H7 (cell line): ENCODE measurements at places on chromosomes 6 and 20. TPM values are rescaled to one million over a fixed set of nuclear protein-coding genes. Genes with fewer than 3 reads are reported as not detected.

DNA sequence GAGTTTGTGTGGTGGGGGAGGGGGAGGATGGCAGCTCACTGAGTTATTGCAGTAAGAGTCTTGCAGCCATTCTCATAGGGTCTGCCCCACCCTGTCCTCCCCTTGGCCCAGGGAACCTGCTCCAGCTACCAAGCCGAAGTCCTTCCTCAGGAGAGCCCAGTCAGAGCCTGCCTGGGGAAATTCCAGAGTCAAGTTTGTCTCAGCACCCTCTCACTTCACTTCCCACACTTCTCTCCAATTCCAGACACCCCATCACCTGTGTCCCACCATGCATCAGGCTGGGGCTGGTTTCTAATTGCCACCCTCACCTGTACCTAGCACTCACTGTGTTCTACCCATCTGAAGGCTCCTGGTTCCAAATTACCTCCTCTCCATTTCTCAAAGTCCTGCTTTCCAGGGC is 10.3 kb upstream of the SLC22A16 start:
- no peak for DNase-seq

Gene MEP1A
- total RNA-seq, result not detected in 2 replicates

DNA sequence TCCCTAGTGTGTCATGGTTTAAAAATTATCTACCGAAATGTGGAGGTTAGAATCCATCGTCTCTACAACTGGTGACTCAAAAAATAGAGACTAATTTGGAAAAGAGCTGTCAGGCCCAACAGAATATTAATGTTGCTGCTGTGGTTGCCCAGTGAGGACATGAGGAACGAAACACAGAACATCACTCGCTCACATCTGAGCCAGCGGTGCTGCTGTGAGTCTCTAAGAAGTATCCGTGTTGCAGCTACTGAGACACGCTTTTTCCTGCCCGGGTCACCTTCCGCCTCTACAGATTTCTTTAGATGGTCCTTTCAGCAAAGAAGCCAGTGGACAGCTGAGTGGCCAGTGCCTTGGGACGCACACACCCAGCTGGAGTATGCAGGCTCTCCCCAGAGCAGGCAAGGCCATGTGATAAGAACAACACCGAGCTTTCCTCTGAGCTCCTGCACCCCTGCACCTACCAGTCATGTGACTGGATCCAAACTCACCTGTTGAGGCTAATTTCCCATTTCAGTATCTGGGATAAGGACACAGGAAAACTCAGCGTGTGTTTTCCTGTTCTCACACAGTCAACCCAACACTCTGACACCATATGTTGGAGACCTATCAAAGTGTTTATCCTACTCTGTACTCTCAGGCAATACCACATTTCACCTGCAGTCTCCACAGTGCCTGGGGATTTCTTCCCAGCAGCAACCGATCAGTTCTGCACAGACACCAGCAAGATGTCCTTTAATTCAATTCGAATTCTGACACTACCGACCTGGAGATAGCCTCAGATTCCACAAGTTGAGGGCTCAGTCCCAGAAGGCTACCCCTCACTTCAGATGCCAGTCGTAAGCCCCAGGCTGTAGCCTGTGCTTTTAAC is 119.0 kb upstream of the RPS6KA2 start:
- peak; percentile 62 for DNase-seq

Gene ATP9A
- total RNA-seq, result 1.6 and 2.1 TPM in 2 replicates

DNA sequence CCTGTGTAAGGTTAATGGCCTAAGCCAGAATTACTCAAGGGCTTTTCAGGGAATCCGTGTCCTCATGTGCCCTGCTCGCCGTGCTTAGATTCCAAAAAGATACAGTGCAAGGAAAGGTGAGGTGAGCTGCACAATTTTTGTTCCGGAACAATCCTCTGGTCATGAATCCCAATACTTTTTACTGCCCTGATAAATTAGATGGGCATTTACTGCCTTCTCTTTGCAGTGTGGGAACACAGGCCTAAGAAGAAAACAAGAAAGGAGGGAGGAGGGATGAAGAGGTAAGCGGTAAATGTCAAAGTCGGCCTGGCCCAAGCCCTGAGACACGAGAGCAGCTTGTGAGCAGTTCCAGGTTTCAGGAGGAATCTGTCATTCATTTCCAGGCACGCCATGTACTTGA is 390.9 kb upstream of the SULF2 start:
- DNase-seq, result no peak

DNA sequence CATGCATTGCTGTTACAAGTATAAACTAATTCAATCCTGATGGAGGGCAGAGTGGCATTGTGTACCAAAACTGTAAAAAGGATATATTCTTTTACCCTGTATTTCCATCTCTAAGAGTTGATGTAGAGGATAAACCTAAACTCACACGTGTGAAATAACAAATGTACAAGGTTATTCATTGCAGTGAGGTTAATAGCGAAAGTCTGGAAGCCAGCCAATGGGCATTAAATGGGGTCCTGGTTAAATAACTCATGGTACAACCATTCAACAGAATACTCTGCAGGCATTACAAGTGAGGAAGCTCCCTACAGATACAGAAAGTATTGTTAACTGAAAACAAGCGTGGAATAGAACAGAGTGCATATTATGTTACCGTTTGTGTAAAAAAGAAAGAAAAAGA is 56.9 kb downstream of the BCAS1 start:
- no peak for DNase-seq

DNA sequence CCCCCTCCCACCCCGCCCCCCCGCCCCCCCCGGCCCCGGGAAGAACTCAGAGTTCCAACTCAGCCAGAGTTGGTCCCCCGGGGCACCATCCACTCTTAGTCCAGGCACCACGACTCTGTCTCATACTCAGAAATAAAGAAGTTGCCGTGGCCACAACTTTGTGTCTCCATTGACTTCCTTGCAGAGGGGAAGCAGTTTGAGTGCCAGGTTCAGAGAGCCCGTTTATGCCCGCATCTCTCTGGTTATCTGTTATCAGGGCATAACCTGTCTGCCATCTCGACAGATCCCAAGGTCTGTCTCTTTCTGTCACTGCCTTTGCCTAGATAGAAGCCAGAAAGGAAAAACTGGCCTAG is 605 bp downstream of the CDC5L start:
- no peak for DNase-seq

Gene CCR6
- total RNA-seq, result not detected in 2 replicates

DNA sequence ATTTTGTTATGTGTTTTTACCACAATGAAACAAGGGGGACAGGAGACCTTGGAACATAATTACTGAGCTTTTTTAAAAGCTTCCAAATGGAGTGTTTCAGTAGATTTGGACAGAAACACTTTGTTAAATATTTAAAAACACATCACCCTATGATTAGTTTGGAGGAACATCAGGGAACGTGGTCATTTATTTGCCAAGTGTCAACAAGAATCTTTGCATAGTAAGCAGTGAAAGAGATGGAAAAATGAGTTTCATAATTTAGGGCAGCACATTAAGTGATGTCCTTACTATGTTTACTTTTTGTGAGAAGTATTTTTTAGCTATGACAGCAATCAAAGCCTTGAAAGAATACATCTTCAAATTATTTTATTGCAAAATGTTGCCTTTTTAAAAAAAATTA is 82.6 kb downstream of the PROKR2 start:
- DNase-seq, result no peak

Gene PRR18
- 0.07 and 0.11 TPM in 2 replicates for total RNA-seq

- no peak for DNase-seq
Observed at GRCh38 chr6:38272222-38272621, 367.5 kb downstream of the BTBD9 start.

Gene MMP24OS
- 7.4 and 16.7 TPM in 2 replicates for total RNA-seq

Gene BMP2
- 5.9 and 13.0 TPM in 2 replicates for total RNA-seq

- peak; percentile 3 for DNase-seq
Observed at GRCh38 chr6:95819939-95820338, 195.8 kb upstream of the FUT9 start.

- DNase-seq, result no peak
Observed at GRCh38 chr6:84854811-84855400, 90.5 kb upstream of the TBX18 start.

DNA sequence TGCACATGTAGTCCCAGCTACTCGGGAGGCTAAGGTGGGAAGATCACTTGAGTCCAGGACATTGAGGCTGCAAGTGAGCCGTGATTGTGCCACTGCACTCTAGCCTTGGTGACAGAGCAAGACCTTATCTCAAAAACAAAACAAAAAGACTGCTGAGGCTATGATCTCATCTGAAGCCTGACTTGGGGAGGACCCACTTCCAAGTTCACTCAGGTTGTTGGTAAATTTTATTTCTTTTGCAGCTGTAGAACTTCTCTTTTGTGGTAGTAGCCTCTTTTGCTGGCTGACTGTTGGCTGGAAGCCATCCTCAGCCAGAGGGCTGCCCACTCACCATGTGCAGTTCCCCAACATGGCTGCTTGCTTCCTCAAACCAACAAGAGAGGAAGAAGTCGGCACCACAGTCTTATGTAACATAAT is 36.8 kb upstream of the ME1 start:
- no peak for DNase-seq

- DNase-seq, result no peak
Observed at GRCh38 chr6:122012578-122012977, 386.9 kb upstream of the HSF2 start.

- DNase-seq, result no peak
Observed at GRCh38 chr6:24273096-24273870, 84.6 kb downstream of the DCDC2 start.

DNA sequence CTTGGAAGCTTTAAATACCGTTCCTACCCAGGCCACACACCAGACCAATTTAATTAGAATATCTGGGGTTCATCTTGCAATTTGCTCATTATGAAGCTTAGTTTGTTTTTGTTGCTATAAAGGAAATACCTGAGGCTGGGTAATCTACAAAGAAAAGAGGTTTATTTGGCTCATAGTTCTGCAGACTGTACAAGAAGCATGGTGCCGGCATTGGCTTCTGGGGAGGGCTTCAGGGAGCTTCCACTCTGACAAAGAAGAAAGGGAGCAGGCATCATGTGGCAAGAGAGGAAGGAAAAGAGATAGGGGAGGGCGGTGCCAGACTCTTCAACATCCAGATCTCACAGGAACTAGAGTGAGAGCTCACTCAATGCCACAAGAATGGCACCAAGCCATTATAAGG is 73.6 kb downstream of the RNF182 start:
- DNase-seq, result no peak

Gene MOG
- total RNA-seq, result 1.4 and 2.0 TPM in 2 replicates

Gene MUC21
- total RNA-seq, result not detected in 2 replicates

Gene TREML1
- total RNA-seq, result not detected in 2 replicates

- peak; percentile 34 for DNase-seq
Observed at GRCh38 chr6:168130168-168130696, 51.2 kb upstream of the FRMD1 start.

Gene BEND6
- 1.7 and 1.8 TPM in 2 replicates for total RNA-seq

DNA sequence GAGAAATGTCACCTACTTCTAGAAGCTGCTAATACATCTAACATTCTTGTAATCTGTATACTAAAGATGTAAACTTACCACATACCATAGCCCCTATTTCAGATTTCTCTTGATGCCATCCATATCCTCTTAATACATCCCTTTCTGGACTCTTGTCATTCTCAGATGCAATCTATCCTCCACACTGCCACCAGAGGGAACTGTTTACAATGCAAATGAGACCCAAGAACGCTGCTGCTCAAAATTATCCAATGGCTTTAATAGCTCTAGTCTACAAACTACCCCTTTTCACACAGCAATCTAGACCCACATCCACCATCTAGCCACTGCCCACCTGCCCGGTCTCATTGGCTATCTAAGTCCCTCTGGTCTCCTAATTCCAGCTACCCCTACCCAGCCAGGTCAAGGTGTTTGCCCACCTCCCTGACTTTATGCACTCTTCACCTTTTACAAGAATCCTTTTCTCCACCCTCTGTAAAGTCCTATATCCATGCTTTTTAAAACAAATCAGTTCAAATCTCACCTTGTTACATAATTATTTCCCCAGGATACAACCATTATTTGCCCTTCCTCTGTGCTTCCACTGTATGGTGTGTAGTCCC is 14.8 kb downstream of the FAXC start:
- peak; percentile 25 for DNase-seq

Gene BMP6
- 0.37 and 0.73 TPM in 2 replicates for total RNA-seq

DNA sequence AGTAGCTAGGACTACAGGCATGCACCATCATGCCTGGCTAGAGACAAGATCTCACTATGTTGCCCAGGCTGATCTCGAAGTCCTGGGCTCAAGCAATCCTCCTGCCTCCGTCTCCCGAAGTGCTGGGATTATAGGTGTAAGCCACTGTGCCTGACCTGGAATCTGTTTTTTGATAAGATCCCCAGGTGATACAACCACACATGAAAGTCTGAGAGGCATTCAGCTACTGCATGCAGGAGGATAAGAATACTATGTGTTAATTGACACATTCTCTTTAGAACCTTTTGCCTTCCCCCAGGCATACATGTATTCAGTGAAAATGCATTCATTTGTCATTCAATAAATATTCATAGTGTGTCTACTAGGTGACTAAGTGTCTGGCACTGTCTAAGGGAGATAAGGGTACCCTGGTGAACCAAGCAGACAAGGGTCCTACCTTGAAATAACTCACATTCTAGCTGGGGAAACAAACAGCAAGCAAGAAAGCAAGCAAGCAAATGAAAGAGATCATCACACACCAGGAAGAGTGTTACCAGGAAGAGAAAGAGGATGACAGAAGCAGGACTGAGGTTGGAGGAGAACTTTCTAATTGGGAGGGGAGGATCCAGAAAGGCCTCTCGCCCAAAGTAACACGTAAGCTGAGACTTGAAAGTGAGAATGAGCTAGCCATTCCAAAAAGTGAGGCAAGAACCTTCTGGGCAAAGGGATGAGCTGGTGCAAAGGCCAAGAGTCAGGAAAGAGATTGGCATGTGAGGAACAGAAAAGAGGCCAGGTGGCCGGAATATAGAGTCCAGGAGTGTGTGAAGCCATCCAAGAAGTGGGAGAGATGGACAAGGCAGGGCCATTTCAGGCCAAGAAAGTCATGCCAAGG is 6.5 kb downstream of the GFOD1 start:
- no peak for DNase-seq

- DNase-seq, result peak; percentile 76
Observed at GRCh38 chr20:36352843-36353553, 46.9 kb downstream of the DLGAP4 start.

GRCh38 chr6:18241208-18242038 is 22.9 kb downstream of the DEK start:
- no peak for DNase-seq

DNA sequence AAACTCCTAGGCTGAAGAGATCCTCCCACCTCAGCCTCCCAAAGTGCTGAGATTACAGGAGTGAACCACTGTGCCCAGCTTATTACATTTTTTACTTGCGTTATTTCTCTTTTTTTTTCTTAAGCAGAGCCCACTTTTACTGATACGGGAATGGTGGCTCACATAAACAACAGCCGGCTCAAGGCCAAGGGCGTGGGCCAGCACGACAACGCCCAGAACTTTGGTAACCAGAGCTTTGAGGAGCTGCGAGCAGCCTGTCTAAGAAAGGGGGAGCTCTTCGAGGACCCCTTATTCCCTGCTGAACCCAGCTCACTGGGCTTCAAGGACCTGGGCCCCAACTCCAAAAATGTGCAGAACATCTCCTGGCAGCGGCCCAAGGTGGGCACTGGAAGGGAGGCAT is 10.5 kb downstream of the CAPN11 start:
- no peak for DNase-seq

GRCh38 chr20:40600441-40601219 is 88.4 kb downstream of the MAFB start:
- DNase-seq, result no peak

Gene PLCB4
- total RNA-seq, result 3.4 and 4.7 TPM in 2 replicates

- no peak for DNase-seq
Observed at GRCh38 chr20:4876731-4877130, 124.6 kb downstream of the SLC23A2 start.

Gene TBCC
- 57.0 and 65.8 TPM in 2 replicates for total RNA-seq

Gene CRISP3
- not detected in 2 replicates for total RNA-seq

Gene JARID2
- 95.2 and 147 TPM in 2 replicates for total RNA-seq
